NCI-H1092 (cell line): ENCODE measurements at places on chromosomes 1 and 21.

DNA sequence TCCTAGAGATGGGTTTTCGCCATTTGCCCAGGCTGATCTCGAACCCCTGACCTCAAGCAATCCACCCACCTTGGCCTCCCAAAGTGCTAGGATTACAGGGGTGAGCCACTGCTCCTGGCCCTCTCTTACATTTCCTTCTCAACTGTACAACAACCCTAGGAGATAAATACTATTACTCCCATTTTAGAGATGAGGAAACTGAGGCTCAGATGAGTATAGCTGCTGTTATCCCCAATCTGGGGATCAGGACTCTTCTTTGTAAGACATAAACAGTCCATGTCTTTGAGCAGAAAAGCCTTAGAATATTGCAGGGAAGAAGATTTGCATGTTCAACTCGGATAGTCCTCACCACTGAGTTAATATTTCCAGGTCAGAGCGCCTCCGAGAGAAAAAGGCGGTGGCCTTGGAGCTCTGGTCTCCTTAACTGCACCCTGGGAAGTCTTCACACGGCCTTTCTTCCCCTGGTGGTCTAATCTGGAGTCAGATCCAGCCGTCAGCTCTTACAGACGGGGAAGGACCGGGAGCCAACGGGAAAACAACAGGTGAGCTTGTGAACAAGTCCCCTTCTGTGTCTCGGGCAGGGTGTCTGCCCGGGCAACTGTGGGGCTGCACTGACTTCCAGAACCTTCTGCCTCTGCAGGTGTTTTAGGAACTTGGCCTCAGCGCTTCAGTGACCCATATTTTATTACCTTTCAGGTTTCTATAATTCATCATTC, 5.9 kb upstream of the OLIG1 start:
- no peak for DNase-seq

DNA sequence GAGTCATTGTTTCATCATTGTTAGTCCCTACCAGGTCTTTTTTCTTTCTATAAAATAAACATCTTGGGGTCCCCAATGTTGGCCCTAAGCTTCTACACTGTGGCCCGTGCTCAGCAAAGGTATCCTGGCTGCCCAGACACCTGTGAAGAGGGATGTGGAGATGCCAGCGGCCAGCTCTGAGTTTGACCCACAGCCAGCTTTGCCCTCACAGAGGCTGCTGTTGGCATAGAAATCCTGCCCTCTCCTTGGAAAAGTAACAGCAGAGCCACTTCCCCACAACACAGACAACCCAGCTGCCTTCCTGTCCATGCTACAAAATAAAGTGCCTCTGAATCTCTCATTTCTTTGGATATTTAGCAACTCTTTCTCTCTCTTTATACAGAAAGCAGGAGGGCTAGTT, 6.0 kb downstream of the TRIM62 start:
- DNase-seq = no peak

- no peak for DNase-seq
Observed at GRCh38 chr21:44057960-44058651, 46.0 kb downstream of the TRAPPC10 start.

DNA sequence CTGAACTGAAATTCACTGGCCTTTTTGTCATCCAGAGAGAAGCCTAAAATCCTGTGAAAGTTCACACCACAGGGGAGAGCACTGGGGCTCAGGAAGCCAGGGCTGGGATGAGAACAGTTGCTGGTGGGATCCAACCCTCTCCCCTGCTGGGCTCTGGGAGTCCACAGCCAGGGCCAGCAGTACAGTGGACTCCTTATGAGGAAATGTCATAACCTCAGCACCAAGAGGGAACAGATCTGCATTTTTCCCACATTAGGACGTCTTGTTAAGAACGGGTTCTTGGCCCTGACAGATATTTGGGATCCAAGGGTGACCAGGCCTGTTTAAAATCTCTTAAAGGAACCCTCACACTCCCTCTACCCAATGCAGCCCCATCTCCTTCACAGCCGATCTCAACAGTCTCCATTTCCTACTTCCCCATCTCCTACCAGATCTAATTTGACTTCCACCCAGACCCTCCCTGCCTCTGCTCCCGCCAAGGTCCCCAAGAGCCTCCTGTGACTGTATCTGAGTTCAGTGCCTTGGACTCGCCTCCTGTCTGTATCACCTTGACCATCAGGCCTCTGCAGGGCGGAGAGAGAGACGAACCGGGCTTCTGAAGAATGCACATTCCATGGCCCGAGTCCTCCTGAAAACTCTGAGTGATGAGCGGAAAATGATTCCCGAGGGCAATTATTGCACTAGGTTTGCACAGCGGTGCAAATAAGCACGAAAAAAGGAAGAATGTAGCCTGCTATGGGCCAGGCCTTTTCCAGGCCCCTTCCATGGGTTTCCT, 159.9 kb downstream of the TRABD2B start:
- no peak for DNase-seq

DNA sequence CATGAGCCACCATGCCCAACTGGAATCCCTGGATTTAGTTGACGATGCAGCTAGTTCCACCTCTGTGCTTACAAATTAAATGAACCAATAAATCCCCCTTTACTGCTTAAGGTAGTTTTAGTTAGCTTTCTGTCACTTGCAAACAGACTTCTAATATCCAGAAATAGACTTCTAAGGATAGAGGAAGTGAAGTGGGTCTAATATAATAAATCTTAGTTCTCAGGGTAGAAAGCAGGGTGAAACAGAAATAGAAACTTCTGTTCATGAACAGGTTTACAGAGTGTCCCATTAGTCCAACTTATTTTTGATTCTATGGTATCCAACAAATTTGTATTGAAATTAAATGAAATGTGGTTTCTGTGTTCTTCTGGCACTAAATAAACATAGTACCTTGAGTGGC, 20.1 kb downstream of the BCAS2 start:
- DNase-seq = no peak

- DNase-seq = no peak
Observed at GRCh38 chr1:5915587-5916571, 76.3 kb downstream of the NPHP4 start.

- DNase-seq = no peak
Observed at GRCh38 chr1:176222196-176222595, 15.1 kb upstream of the COP1 start.

DNA sequence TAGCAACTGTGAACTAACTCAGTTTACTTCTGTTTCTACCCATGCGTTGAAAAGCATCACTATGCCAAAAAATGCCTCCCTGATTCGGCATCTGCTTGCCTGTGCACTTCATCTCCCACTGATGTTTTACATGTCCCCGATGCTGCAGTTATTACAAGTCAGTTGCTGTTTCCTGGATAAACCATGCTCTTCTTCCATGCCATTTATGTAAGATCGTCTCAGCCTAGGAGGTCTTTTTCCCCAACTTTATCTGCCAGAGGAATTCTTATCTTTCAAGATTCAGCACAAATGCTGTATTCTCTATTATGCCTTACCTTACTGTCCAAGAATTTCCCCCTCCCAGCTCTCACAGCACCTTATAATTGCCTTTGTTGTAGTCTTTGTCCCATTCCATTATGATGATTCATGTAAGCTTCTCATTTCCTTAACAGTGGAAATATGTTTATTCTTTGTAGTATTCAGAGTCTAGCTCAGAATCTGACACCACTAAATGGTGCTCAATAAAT, 30.0 kb downstream of the PRKACB start:
- DNase-seq = no peak

- no peak for DNase-seq
Observed at GRCh38 chr1:8651236-8651890, 166.1 kb downstream of the RERE start.

GRCh38 chr1:206606867-206607266, 5.4 kb downstream of the EIF2D start:
- DNase-seq = peak; percentile 9

DNA sequence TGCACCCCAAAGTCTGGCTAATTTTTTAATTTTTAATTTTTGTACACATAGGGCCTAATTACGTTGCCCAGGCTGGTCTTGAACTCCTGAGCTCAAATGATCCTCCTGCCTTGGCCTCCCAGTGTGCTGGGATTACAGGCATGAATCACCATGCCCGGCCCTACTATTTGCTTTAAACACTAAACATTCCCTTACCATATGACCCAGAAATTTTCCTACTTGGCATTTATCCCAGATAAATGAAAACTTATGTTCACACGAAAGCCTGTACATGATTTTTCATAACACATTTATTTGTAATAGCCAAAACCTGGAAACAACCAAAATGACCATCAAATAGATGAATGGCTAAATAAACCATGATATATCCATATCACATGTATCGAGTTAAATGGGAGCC, 35.8 kb downstream of the NDUFS5 start:
- DNase-seq = no peak

- peak; percentile 45 for DNase-seq
Observed at GRCh38 chr1:109509176-109510134, at the start of gene AMIGO1. Gene AMIGO1, minus strand, starts transcription at chr1:109509727. Its CDS starts 815 bp downstream, at chr1:109508912.

DNA sequence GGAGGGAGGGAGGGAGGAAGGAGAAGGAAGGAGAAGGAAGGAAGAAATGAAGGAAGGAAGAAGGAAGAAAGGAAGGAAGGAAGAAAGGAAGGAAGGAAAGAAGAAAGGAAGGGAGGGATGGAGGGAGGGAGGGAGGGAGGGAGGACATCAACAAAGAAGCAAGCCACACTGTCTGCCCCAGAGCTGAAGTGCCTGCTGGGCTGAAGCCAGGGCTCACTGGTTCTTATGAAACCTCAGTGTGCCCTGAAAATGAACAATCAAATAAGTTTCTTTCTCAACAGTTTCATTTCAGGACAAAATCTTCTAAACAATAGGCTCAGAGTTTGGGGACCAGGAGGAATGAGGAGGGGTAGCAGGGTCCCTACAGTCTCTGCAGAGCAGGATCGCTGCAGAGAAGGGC, 21.1 kb downstream of the ARHGEF19 start:
- DNase-seq = peak; percentile 18

DNA sequence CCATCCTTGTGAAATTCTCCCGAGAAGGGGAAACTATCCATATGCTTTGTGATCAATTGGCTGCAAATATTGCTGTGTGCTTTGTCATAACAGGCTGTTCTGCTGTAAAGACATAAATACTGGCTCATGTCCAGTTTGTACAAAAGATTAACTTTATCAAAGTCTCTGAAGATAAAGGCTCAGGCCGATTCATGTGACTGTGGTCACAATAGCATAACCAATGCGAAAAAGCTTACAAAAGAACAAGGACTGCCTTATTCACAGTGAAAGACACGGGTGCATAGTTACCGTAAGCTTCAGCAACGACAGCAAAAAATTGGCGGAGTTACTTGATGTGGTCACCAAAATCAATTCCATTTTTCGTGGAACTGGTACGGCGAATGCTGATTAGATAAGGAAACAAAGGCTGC, 173.6 kb upstream of the CHRM3 start:
- DNase-seq = no peak

DNA sequence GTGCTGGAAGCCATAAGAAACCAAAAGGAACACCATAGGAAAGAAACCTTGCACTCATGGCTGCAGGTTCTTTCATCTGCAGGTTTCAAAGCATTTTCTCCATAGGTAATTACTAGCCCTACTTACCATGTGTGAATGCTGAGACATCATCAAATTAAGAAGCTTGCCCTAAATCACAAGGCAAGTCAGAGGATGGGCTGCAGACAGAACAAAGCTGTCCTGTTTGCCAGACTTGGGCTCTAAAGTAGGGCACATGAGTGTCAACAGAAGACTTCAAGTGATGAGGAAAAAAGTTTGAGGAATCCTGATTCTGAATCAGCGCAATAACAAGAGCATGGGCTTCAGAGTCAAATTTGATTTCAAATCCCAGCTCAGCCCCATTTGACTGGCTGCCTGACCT, 5.8 kb upstream of the EPS15 start:
- no peak for DNase-seq

DNA sequence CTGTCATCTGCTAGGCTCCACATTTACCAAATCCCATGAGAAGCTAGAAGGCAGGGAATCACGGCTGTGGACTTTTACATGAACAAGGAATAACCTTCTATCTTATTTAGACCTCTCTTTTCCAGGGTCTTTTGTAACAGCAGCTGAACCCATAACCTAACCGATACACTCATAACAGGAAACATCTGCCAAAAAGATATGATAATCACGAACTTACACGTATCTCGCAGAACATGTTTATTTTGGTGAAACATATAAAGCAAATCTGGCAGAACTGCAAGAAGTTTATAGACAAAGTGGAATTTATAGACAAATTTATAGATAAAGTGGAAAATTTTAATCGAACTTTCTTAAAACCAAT, 20.4 kb downstream of the TINAGL1 start:
- no peak for DNase-seq

DNA sequence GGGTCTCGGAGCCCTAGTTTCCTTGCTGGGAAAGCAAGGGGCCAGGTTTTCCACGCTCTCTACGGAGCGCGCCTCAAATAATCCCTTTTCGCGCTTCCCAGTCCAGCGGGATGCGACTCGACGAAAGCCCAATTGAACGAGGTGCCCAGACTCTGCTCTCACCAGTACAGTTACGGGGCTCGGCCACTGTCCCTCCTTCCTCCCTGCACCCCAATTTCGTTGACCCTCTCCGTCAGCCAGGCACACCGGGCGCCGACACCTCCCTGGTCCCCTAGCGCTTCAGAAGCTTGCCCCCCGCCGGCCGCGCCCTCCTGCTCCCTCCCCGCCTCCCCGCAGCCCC, 389 bp downstream of the SEMA6C start:
- no peak for DNase-seq

DNA sequence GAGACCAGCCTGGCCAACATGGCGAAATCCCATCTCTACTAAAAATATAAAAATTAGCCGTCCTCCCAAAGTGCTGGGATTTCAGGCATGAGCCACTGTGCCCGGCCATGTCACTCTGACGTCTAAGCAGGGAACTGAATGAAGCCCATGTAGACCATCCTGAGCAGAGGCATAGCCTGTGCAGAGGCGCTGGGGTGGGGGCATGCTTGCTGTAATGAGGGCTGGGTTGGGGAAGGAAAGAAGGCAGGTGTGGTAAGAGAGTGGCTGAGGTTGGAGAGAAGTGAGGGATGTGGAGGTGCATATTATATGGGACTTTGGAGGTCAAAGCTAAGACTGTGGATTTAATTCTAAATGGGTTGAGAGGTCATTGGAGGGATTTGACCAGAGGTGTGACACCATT, 47.1 kb upstream of the SCMH1 start:
- no peak for DNase-seq

DNA sequence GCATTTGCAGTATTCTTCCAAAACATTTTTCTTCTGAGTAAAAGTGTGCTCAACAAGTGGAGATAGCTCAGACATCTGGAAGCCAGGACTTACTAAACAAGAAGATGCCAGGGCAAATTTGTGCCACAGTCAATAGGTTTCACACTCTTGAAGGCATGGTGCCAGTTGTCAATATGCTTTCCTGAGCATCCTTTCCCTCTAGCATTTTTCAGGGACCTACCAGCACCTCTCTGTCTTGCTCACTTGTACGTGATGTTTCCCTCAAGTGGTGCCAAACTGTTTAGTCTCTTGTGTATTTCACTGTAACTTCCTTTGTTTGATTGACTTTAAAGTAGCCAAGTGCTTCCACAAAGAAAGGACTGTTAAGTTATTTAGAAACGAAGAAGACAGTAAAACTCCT, 194.0 kb upstream of the SGIP1 start:
- DNase-seq = no peak
